ENCODE measurements at places on chromosomes 2 and 18. TPM values are rescaled to one million over a fixed set of nuclear protein-coding genes. Genes with fewer than 3 reads are reported as not detected.

CNTNAP5 gene
- not detected for total RNA-seq

DBI gene
- 52.4 TPM for total RNA-seq

PHLPP1 gene
- total RNA-seq, result 5.8 TPM

SALL3 gene
- total RNA-seq, result 0.52 TPM

TUBB8B gene
- total RNA-seq, result not detected

POTEI gene
- total RNA-seq, result not detected

NT5C1B gene
- total RNA-seq, result not detected

PSTPIP2 gene
- total RNA-seq, result 3.5 TPM

TTR gene
- total RNA-seq, result not detected

CLEC4F gene
- total RNA-seq, result not detected

SCN9A gene
- total RNA-seq, result 23.8 TPM

RGPD4 gene
- not detected for total RNA-seq

C1QL2 gene
- not detected for total RNA-seq

TXNDC2 gene
- not detected for total RNA-seq

HOXD8 gene
- 0.46 TPM for total RNA-seq

LRATD1 gene
- total RNA-seq, result 0.07 TPM

CRYGC gene
- total RNA-seq, result not detected

PIEZO2 gene
- total RNA-seq, result 5.3 TPM

FHOD3 gene
- 7.0 TPM for total RNA-seq

REG1B gene
- not detected for total RNA-seq

SCN3A gene
- total RNA-seq, result 0.40 TPM

SERPINB11 gene
- not detected for total RNA-seq

KCNK3 gene
- total RNA-seq, result 0.89 TPM

ME2 gene
- 35.6 TPM for total RNA-seq

ABCG5 gene
- not detected for total RNA-seq

KIAA2012 gene
- not detected for total RNA-seq

CXCR2 gene
- total RNA-seq, result not detected

AQP12B gene
- not detected for total RNA-seq

TBR1 gene
- total RNA-seq, result not detected

GULP1 gene
- total RNA-seq, result 35.6 TPM
